ENCODE measurements at places on chromosomes 1 and 21.

DNA sequence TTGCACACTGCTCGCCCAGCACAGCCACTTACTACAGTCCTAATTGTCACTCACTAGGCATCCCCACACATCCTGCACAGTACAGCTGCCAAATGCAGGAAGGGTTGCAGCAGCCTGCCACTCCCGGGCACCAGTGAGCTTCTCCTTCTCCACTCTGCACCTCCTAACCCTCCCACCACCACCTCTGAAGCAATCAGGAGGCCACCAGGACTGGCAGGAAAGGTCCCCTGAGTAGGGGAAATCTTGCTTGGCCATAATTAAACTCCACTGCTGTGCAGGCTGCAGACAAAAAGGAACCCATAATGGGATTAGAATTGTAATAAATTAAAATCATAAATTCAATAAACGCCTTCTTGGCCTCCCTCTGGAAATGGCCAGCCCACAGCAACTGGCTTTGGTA is 31.8 kb downstream of the FBXO2 start:
- DNase-seq, result no peak

DNA sequence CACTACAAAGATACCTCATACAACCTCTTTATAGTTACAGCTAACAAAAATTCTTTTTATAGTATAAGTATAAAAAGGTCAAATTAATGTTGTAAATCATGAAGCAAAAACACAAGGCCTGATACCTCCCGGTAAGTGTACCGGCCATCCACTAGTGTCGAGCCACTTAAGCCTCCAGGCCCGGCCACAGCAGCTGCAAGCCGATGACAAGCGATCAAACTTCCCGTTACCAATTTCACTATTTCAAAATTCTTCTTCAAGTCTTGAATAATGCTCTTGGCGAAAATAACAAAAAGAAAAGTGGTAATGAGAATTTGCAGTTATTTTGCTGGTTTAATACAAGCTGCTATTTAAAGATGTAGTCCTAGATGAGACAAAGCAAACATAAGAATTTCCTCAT is 67.6 kb downstream of the USP24 start:
- DNase-seq, result no peak

DNA sequence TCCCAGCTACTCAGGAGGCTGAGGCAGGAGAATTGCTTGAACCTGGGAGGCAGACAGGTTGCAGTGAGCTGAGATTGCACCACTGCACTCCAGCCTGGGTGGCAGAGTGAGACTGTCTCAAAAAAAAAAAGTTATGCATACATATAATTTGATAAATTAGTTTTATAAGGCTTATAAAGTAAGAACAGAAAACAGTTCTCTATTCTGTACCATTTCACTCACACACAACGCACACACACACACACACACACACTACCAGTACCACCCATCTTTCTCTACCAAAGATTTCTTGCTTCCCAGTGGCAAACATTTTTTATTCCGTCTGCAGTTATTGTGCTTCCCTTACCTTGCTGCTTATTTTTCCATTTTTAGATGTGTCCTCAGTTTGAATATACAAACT is 46.4 kb upstream of the FASLG start:
- DNase-seq, result no peak

- peak; percentile 19 for DNase-seq
Observed at GRCh38 chr1:218345673-218346390, 696 bp downstream of the TGFB2 start.

DNA sequence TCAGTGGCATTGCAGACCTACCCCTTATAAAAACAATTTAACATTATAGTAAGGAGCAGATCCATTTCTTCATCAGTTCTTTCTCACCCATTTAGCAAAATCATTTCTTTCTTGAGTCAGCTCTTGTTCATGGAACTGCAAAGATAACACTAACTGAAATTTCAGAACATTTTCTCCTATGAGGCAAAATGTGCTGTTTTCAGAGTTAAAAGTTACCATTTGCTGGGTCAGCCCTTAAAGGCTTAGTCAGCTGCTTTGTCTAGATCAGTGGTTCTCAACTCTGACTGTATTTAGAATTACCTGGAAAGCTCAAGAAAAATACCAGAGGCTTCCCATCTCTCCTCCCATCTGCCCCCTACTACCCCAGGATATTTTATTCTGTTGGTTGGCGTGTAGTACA is 12.2 kb downstream of the METTL13 start:
- no peak for DNase-seq

DNA sequence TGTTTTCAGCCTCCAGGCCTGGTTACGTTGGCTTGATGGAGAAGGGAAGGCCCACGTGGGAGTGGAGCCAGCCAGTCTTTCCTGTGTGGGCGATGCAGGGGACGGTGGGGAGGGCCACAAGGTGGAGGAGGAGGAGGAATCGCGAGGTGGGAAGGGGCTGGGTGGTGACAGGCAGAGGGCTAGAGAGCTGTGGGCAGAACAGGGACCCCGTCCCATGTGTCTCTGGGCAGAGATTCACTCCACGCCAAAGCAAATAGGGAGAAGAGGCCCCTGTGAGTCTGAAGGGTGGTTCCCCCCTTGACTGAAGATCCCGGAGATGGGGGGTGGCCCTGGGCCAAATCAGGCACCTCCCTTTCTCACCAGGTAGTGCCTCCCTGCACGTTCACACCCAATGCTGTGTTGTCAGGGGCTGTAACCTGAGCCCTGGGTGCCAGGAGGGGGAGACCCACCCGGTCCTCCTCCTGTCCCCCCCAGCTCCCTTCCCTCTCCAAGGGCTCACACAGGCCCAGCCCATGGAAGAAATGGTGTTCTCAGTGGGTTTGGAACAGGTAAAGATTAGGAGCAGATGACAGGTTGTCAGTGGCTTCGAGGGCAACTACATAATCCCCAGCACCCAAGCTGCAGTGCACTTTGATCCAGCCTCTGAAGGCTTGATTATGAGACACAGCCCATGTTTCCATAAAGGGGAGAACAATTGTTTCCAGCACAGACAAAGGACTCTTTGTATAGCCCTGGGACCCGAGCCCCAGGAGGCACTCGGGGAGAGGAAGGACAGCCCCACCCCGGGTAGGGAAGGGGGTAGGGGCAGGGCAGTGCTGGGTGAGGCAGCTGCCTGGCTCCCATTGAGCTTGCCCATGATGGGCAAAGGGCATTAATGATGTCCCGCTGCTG is 37.7 kb upstream of the GPR37L1 start:
- no peak for DNase-seq

- no peak for DNase-seq
Observed at GRCh38 chr1:15017120-15017519, 136.4 kb upstream of the TMEM51 start.

GRCh38 chr1:194654956-194655355 is 1468.5 kb upstream of the B3GALT2 start:
- no peak for DNase-seq

GRCh38 chr1:1777583-1777899 is 729 bp downstream of the NADK start:
- DNase-seq, result no peak

All from activated T-cell treated with anti-CD3 and anti-CD28 coated beads for 1 hour (primary cell).